ENCODE measurements at places on chromosomes 4 and X. TPM values are rescaled to one million over a fixed set of nuclear protein-coding genes. Genes with fewer than 3 reads are reported as not detected.

DNA sequence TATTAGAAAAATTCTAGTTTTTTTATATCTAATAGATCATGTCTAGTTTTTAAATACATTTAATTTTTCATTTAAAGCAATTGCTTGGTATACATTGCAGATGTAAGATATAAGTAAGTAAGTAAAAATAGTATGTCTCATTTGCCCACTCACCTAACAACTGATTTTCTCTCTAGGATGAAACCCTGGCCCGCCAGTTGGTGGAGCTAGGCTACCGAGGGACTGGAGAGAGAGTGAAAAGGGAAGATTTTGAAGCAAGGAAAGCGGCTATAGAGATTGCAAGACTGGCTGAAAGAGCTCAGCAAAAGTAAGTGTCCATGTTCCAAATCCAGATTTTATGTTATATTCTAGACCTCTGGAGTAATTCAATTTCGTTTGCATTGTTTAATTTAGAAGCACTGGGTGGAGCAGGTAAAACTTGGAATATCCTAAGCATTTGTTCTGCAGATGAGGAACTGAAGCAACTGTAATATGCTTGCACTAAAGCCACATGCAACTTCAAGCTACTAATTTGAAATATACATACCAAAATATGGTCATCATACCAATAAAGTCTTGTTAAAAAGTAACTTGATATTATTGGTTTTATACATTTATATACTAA, 27.1 kb downstream of the CFAP299 start:
- peak; percentile 21 for DNase-seq

DNA sequence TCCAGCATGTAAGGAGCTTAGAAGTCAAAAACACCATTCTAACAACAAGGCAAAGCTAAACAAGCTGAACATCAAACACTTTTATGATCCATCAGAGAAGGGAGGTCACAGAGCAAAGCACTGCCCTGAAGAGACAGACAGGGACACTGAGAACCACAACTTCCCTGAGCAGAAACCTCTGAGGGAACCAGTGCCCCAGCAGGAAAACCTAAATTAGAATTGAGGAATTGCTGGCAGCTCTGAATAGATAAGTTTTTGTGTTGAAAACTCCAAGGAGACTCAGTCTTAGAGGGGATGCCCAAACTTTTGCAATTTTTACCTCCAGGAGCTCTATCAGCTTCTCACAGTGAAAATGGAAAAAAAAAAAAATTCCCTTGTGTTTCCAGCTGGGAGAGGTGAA, 83.0 kb upstream of the MAPK10 start:
- DNase-seq = no peak

- DNase-seq = no peak
These were observed 1068.3 kb downstream of the STIM2 start for GRCh38 chr4:27928761-27929540.

DNA sequence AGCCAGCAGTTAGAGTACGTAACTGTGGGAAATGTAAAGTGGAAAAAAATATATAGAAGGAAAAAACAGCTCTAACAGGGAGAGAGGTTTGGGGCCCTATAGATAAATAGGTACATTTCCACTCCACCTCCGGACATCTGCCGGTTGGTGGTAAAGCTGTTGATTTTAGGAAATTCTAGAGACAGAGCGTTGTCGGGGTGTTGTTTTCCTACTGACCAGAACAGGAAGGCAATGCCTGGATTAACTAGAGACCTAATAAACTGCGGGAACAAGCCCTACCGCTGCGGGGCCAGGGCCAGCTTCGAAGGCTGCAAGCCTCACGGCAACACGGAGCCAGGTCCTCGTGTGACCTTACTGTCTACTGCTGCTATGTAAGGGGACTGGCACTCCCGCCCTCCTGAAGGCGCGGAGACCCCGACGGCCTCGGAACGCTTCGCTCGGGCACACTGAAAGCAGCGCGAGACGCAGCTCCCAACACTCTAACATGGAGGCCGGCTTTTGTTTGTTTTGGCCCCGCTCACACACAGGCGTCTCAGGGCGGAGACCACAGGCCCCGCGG, 702 bp upstream of the CDKN2AIP start:
- peak; percentile 35 for DNase-seq

- no peak for DNase-seq
These were observed 28.7 kb upstream of the BMP2K start for GRCh38 chr4:78747475-78747922.

- no peak for DNase-seq
These were observed 358 bp downstream of the FGFBP1 start for GRCh38 chr4:15938182-15938581.

DNA sequence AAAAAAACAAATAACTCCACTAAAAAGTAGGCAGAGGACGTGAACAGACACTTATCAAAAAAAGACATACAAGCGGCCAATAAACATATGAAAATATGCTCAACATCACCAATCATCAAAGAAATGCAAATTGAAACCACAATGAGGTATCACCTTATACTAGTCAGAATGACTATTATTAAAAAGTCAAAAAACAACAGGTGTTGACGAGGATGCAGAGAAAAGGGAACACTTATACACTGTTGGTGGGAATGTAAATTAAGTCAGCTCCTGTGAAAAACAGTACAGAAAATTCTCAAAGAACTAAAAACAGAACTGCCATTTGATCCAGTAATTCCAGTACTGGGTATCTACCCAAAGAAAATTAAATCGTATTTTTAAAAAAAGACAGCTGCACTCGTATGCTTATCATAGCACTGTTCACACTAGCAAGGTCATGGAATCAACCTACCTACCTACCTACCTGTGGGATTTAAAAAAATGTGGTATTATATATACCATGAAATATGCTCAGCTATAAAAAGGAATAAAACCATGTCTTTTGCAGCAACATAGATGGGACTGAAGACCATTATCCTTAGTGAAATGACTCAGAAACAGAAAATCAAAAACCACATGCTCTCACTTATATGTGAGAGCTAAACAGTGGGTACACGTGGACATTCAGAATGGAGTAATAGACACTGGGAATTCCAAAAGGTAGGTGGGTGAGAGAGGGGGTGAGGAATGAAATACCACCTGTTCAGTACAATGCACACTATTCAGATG, 24.8 kb upstream of the PTPN13 start:
- DNase-seq = no peak

DNA sequence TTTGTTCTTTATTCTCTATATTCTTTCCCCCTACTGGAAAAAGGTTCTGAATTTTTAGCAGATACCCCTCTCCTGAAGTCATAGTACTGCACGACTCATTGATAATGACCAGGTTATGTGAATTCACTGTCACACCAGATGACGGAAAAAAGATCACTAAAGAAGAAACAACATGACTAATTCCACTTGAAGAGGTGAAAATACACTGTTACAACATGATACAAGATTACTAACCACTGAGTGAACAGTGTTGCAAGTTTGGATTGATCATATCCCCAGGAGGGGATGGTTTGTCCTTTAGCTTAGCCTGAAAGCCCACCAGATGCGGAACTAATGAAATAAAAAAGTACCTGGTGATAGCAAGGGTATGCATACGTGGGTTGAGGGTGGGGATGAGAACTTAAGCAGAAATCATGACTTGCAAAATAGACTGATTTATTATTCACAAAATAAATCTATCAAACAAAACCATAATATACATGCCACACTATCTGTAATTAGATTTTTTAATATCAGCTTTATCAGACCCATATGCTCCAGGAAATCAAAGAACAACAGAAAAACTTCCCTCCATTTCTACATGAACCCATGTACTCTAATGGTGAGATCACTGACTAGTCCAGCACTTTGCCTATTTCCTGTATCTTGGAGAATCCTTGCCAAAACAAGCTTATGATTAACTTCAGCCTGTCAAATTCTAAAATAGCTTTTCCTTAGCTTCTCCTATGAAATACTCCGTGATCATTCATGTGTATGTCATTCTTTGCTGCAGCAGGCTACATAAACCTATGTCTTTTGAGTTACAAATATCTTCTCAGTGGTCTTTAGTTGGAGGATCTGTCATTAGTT, 257.4 kb upstream of the AGA start:
- DNase-seq = no peak

DNA sequence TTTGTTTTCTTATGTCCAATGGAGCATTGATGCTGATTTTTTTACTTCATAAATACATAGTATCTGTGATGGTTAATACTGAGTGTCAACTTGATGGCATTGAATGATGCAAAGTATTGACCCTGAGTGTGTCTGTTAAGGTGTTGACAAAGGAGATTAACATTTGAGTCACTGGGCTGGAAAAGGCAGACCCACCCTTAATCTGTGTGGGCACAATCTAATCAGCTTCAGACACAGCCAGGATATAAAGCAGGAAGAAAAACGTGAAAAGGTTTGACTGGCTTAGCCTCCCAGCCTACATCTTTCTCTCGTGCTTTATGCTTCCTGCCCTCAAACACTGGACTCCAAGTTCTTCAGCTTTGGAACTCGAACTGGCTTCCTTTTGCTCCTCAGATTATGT, 230.6 kb upstream of the SPRY1 start:
- DNase-seq = no peak

DNA sequence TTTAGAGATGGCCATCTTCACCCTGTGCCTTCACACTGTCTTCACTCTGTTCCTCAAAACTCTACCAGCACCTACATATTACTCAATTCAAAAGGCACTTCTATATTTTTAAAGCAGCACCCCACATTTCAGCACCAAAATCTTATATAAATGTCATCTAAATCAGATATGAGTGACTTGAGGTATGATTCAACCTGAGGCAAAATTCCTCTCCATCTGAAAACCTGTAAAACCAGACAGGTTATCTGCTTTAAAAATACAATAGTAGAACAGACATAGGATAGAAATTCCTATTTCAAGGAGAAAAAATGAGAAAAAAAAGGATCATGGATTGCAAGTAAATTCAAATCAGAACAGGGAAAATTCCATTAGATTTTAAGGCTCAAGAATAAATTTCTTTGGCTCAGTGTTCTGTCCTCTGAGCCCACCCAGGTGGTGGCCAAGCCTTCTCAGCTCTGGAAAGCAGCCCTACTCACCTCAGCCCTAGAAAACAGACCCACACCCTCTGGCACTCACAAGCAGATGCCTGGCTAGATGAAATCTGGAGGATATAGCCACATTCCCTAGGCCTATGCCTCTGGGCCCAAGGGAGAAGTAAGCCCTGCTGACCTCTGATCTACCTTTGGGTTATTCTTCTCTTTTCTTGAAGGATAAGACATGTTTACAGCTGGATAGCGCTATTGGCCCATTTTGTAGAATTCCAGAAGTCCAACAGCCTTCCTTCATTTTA, 240.4 kb upstream of the ZCCHC13 start:
- no peak for DNase-seq

- DNase-seq = no peak
These were observed 550.7 kb upstream of the SLIT2 start for GRCh38 chr4:19700992-19701391.

The NALF2 gene
- total RNA-seq = 0.16 TPM

The C1QTNF7 gene
- total RNA-seq = 48.2 TPM

The MFAP3L gene
- total RNA-seq = 13.6 TPM

The USP38 gene
- total RNA-seq = 28.7 TPM

The ELOVL6 gene
- total RNA-seq = 16.8 TPM

The RASL11B gene
- 8.7 TPM for total RNA-seq

Data from urinary bladder (tissue), 4 donors.